Fibroblast of villous mesenchyme (primary cell): ENCODE measurements at places on chromosomes 3 and 15. TPM values are rescaled to one million over a fixed set of nuclear protein-coding genes. Genes with fewer than 3 reads are reported as not detected.

GRCh38 chr15:28911310-28911931 lies 25.6 kb downstream of the APBA2 start:
- no peak for DNase-seq

DNA sequence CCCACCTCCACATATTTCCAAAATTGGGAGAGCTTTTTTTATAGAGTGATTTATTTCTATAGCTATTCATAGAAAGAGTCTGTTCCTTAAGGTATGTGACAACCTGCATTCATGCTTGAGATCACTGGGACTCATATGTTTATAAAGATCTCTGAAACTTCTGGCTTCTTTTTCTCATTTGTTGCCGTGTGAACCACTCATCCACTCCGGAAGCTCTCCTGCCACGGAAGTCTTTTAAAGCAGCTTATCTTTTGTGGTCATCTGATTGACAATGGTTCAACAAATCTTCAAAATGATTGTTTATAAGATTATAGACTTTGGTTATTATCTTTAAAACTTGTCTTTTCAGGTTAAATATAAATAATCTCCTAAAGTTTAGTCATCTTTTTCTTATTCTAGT lies 260.5 kb downstream of the C3orf38 start:
- DNase-seq: no peak

DNA sequence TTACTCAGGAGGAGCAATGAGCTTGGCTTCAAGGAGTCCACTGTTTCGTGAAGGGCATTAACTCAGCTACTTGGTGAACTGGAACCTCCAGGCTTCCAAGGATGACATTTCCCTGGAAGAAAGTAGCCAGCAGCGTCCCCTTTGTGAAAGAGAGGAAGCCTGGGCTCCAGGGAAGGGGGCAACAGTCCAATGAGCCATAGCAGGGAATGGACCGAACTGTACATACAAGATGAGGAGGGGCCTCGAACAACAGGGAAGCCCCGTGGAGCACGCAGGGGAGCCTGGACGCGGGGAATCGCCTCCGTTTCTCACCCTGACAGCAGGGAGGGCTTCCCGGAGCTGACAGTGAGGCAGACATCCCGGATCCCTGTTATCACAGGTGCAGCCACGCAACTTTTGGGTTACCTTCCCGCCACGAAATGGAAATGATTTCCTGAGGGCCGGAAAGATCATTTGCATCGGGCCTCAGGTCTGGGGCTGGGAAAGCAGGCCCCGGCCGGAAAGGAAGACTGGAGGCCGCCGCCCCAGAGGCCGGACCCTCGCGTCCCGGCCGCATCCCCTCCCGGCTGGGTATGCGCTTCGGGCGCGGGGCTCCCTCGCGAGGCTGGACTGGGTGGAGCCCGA lies 475 bp upstream of the SPINT1 start:
- no peak for DNase-seq

Gene PPP1R14D
- not detected in 2 replicates for total RNA-seq

Gene CCDC80
- total RNA-seq: 158 and 180 TPM in 2 replicates

- DNase-seq: no peak
Observed at GRCh38 chr15:72770673-72771328, 12.8 kb downstream of the ADPGK start.

DNA sequence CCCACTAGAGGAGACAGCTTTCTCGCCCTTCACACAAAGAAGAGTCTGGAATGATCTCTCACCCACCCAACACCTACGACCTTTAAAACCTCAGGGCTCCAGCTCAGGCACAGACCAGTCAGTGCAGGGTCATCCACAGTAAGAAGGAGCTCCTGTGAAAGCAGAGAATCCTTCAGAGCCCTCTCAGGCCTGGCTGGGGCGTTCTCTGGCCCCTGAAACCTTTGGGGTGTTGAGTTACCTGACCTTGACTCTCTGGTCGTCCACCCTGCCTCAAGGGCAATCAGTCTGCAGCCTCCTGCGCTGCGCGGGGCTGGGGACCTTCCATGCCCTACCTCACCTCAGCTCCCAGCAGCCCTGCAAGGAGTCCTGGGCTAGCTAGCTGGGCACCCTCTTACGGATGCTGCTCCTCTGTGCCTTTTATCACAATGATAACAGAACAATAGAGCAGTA lies 106.2 kb downstream of the ADCY5 start:
- no peak for DNase-seq

Gene BAHD1
- 9.3 and 11.2 TPM in 2 replicates for total RNA-seq

- DNase-seq: no peak
Observed at GRCh38 chr3:128783774-128784173, 57.8 kb downstream of the RAB7A start.

Gene AHSG
- not detected in 2 replicates for total RNA-seq
